H4 (cell line): ENCODE measurements at places on chromosomes 7 and 10. TPM values are rescaled to one million over a fixed set of nuclear protein-coding genes. Genes with fewer than 3 reads are reported as not detected.

GRCh38 chr7:101804967-101805366 lies 12.5 kb upstream of the CUX1 start:
- DNase-seq, result no peak

GRCh38 chr7:100965723-100966541 lies 3.4 kb upstream of the MUC12 start:
- peak; percentile 69 for DNase-seq

- no peak for DNase-seq
These were observed 158.9 kb upstream of the FRMD4A start for GRCh38 chr10:14489522-14490177.

- no peak for DNase-seq
These were observed 70.8 kb upstream of the EEPD1 start for GRCh38 chr7:36082216-36082615.

DNA sequence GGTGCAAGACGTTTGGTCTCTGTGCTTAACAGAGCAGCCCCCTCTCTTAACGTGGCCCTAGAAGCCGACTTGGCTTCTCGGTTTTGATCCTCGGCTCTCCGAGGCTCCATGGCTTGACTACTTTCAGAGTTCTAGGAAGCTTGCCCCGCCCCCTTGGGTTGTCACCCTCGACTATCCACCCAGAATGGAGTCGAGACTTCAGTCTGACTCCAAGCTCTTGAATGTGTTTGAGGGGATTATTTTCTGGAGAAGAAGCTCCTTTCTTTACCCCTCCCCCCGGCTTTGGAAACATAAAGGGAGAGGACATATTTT lies 448 bp downstream of the SEC24C start:
- DNase-seq, result peak; percentile 32

DNA sequence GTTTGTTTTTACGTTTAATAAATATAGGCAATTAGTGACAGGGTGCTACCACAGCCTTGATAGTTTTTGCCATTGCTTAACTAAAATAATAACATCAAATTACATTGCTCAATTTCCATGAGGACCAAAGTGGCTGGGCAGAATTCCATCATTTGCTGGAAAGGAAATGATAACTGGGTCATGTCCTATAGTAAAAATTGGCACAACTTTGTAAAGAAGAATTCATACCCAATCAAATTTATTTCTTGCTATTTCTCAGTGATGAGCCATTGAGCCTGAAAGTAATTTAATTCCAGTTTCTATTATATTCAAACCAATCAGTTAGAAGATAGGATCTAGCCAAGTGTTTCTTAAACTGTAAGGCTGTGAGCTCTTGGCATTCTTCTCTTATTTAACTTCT lies 102.2 kb upstream of the CTTNBP2 start:
- no peak for DNase-seq

ADIRF gene
- not detected in 2 replicates for total RNA-seq

DNA sequence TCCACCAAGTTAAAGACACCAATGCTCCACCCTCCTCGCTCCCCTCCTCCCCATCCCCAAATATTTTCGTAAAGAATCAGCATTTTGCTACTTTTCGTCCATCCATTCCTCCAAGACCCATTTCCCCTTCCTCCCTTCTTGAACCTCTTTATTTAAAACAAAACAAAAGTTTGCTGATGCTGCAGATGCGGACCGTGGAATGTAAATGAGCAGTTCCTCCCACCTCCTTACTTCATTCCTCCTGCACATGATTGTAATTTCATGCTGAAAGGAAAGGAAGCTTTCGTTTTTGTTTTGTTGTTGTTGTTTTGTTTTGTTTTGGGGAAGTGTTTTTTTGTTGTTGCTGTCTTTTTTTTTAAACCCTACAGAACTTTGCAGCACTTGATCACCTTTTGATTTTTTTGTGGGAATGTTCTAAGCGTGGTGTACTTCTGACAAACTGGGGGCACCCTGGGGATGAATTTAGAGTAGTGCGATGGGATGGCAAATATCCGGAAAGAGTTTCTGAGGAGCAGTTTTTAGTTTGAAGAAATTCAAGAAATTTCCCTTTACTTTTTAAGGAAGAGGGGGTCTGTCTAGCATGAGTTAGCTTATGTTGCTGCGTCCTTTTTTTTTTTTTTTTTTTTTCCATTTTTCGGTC lies 177.3 kb downstream of the TCF7L2 start:
- no peak for DNase-seq

DNA sequence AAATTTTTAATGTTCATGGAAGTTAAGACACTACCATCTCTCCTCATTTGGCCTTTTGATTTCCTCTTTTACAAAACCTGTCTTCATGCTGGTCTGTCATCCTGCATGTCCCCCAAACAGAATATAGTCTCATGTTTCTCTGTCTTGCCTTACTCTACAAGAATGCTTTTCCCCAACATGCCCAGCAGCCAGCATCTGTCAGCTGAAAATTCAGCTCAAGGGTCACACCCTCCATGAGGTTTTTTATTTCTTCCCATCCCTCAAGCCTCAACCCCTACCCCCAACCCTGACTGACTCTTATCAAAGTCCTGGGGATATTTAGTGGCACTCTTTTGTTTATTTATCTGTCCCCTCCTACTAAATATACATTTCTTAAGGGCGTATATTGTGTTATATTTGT lies 202.0 kb downstream of the ANK3 start:
- DNase-seq, result no peak

NEUROG3 gene
- total RNA-seq, result 0.14 TPM in 1 of 2 replicates, not detected in the other

DNA sequence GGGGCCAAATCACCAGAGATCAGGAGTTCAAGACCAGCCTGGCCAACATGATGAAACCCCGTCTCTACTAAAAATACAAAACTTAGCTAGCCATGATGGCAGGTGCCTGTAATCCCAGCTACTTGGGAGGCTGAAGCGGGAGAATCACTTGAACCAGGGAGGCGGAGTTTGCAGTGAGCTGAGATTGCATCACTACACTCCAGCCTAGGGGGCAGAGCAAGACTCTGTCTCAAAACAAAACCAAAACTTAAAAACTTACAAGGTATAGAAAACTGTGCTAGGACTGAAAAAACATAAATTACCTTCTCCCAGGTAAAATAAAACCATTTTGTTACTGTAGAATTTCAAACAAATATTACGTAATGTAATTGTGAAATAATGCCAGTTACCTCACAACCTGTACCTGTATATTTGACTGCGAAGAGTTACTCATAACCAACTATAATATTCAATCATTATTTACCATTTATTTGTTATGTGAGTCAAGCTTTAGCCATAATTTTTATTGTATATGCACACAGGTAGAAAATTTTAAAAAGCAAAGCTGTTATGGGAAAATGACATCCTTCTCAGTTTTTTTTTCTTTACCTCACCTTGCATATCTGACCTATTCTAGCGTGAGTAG lies 180.9 kb downstream of the SEMA3A start:
- no peak for DNase-seq

DNA sequence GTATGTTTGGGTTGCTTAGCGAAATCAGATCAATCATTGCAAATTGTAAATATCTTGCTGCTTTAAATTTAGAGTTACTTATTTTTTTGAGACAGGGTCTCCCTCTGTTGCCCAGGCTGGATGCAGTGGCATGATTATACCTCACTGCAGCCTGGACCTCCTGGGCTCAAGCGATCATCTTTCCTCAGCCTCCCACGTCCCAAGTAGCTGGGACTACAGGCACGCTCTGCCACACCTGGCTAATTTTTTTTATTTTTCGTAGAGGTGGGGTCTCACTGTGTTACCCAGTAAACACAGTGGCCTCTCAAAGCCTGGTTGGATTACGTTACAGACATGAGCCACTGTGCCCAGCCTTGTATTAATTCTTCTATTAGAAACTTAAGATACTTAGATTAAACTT lies 1.7 kb downstream of the VDAC2 start:
- DNase-seq, result no peak

DNA sequence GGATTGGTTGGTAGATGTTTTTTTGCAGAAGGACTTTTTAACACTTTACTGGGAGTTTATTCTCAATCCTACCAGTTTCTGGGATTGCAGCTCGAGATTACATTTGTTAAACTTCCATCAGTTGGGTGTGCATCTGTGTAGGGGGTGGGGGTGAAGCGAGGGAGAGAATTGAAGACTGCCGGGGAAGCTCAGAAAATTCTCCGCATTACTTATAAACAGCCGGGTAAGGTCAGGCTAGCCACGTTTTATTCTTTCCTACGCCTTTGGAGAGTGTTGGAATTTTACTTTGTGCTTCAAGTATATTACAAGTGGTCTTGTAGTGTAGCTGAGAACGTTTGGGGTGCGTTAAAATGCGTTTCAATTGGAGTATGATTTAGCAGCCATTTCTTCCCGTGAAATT lies 1.1 kb downstream of the PALS2 start:
- no peak for DNase-seq

GRCh38 chr7:123537026-123537642 lies 2.7 kb upstream of the IQUB start:
- DNase-seq, result peak; percentile 17

GRCh38 chr10:79196470-79197461 lies 128.0 kb downstream of the ZMIZ1 start:
- peak; percentile 48 for DNase-seq

RBAK gene
- total RNA-seq, result 8.6 and 11.7 TPM in 2 replicates

DNA sequence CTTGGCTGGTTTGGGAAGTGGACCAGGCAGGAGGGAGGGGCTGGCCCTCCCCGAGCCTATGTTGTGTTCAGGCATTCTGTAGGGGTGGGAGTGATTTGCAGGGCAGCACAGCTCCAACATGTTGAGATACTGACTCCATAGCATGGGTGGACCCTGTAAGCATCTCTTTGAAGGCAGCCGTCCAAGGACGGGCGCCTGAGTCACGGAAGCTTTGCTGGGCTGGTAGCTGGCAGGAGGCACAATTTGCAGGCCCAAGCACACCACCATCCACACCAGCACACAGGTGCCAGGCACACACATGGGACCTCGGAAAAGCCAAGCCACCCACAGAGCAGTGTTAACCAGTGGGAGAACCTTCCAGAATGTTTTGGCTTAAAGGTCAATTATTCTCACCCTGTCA lies 505.1 kb upstream of the FOXK1 start:
- DNase-seq, result no peak

GRCh38 chr7:158023157-158023556 lies 564.5 kb downstream of the PTPRN2 start:
- DNase-seq, result no peak

PLXNA4 gene
- total RNA-seq, result 0.16 and 0.19 TPM in 2 replicates

CARD11 gene
- total RNA-seq, result 0.04 TPM in 1 of 2 replicates, not detected in the other

DNA sequence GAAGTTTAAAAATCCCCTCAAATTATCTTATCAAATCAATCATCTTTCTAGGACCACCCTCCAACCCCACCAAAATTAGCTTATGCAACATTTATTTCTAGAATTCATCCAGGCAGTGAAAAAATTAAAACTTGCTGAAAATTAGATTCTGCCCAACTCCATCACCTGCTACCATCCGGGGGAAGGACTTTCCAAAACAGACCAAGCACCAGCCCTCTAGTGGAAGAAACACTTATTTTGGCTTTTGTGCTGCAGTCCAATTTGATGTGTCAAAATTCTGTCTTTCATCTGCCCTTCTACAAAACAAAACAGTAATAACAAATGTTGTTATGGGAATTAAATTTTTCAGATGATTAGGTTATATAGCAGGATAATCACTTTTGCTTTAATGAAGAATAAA lies 35.1 kb downstream of the GCC1 start:
- no peak for DNase-seq

SORCS1 gene
- total RNA-seq, result 0.35 TPM in 1 of 2 replicates, not detected in the other

NPC1L1 gene
- total RNA-seq, result 0.10 TPM in 1 of 2 replicates, not detected in the other

GRCh38 chr7:47949703-47950102 lies 1.4 kb upstream of the PKD1L1 start:
- no peak for DNase-seq
